ENCODE measurements at places on chromosomes 7 and 10.

DNA sequence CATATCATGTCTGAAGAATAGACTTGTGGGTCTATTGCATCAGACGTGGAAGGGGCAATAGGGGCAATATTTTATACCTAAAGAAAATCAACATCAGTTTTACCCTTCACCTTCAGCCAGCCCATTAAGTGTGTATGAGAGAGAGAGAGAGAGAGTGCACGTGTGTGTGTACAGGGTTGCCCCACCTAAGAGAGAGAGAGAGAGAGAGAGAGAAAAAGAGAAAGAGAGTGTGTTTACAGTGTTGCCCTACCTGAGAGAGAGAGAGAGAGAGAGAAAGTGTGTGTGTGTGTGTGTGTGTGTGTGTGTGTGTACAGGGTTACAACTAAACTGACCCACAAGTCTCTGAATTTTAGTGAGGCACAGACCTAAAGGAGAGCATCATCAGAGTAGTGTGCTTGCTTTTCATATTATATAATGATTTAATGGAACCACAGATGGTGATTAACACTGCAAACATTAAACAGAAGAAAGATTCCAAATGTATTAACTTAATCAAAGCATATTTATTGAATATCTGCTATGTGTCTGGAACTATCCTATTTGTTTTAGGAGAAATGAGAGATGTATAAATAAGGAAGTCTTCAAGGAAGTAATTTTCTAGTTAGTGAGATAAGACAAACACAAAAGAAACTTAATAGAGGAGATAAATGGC, 66.8 kb downstream of the CD36 start:
- no peak for DNase-seq

- no peak for DNase-seq
Observed at GRCh38 chr7:130216750-130217149, 9.1 kb downstream of the SSMEM1 start.

- no peak for DNase-seq
Observed at GRCh38 chr10:74871595-74872382, 45.4 kb downstream of the KAT6B start.

- no peak for DNase-seq
Observed at GRCh38 chr10:46318799-46319198, 32.0 kb downstream of the ANTXRL start.

DNA sequence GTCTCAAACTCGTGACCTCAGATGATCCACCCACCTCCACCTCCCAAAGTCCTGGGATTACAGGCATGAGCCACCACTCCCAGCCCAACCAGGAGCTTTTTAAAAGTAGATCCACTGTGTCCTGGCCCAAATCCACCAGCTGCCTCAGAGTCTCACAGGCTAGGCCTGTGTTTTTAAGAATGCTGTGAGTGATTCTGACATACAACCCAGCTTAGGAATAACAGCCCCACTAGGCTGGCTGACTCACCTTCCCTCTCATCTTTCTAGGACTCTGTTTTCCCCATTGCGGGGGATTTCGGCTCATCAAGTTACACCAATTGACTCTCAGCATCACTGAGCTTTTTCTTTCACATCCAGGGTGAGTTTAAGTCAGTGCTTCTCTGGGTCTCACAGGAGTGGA, 207.6 kb downstream of the SKIDA1 start:
- DNase-seq: no peak

- no peak for DNase-seq
Observed at GRCh38 chr7:139762886-139763285, 14.9 kb downstream of the HIPK2 start.

- DNase-seq: no peak
Observed at GRCh38 chr7:151924001-151924400, 32.2 kb upstream of the GALNTL5 start.

GRCh38 chr7:5139998-5140397, 50.0 kb upstream of the WIPI2 start:
- DNase-seq: no peak

DNA sequence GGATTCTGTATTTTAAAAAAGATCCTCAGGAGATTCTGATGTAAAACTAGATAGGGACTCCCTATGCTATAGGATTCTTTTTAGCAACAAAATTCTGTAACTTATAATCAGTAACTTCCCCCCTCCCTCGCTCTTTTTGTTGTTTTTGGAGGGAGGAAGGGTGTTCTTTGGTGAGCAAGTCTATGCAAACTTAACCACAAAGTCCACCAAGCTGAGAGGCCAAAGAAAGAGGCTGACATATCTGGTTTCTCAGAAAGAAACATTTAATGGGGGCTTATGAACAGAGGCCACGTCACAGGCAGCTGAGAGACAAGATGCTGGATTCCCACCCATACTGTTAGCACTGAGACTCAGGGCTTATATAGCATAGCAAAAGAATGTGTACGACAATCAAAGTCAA, 14.3 kb upstream of the ABCB5 start:
- no peak for DNase-seq

DNA sequence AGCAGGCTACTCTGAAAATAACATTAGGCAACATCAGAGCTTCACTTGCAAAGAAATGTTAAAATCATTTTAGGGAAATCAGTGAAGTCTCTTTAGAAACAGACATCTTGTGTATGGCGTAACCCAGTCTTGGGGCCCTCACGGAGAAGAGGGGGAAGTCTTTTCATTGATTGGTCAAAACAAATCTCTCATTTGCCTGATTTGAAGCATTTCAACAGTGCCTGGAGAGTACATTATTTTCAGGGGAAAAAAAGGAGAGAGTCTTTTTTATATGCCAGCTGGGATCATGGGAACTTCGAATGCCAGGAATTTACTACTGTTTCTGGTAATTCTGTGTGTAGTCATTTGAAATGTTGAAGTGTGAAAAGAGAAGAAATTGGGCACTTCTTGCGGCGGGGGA, 471.4 kb downstream of the PLXDC2 start:
- no peak for DNase-seq

GRCh38 chr7:20260223-20260622, 43.0 kb upstream of the MACC1 start:
- no peak for DNase-seq

DNA sequence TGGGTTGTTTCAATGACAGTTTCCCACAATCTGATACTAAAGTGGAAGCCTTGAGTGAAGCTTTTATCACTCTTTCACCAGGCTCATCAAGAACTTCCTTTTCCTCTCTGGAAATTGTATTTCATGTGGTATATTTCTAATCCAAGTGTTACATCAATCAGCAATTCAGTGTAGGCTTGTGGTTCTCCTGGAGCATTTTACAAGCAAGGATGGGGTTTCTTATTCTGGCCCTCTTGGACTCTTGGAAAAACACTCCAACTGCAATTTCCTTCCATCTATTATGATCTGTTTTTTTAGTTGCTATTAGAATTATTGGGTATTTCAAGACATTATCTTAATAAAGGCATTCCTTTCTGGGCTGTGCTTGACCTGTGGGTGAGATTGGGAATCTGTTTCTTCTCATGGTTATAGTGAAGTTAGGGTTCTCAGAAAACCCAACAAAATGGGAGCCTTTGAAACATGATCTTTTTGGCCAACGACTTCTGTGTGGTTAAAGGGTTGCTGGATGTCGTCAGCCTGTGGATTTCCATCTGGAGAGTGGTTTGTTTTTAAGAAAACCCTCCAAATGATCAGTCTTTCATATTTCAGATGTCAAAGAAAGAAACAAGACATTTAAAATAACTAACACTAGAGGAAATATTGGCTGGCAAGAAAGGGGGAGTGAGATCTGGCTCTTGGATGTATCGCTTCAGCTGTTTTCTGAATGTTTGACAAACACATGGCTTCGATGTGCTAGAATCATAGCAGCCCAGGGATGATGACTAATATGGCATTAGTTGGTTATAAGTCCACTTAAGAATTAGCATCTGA, 540.2 kb downstream of the LRMDA start:
- DNase-seq: no peak

DNA sequence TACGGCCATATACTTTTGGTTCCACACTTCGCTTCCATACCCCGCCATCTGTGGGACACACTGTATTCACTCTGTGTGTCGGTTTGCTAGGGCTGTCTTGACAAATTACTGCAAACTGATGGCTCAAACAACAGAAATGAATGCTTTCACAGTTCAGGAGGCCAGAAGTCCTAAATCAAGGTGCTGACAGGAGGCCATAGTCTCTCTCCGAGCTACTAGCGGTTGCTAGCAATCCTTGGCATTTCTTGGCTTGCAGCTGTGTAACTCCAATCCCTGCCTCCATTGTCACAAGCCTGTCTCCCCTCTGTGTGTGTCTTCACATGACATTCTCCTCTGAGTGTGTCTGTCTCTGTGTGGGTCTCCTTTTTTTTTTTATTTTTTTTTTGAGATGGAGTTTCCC, 28.9 kb upstream of the BMPR1A start:
- no peak for DNase-seq

DNA sequence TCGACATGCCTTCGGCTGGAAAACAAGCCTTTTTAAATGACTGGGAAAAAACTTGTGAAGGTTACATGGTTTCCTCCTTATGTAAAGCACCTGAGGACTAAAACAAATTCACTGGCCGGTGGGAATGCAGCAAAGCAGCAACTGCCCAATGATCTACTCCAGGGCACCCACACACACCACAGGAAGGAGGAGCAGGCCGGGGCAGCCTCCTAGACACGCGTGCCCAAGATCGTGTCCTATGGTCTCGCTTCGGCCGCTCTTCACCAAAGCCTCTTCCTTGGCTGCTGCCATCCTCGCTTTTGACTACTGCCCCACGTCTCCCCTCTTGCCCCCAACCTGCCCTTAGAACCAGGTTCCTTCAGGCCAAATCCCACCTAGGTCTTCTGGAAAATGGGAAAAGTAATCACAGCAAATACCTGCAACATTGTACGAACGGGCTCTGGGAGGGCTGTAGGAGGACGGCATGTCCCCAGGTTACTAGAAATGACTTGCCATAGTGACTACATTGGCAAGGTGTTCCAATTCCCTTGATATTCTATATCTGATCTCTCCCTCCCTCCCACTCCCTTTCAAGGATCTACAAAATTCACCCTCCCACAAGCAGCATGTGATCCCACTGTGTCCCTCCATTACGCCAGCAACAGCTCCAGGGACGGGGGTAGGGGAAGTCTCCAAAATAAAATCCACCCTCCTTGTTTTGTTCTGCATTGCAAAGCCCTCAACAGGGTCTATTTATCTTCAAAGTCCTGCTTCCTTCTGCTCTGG, 84.9 kb downstream of the RNF216 start:
- DNase-seq: no peak

GRCh38 chr7:1560620-1561031, 4.6 kb upstream of the TMEM184A start:
- no peak for DNase-seq

- DNase-seq: no peak
Observed at GRCh38 chr10:680146-680545, 9.3 kb downstream of the DIP2C start.

GRCh38 chr10:74643596-74643975, 182.8 kb upstream of the KAT6B start:
- no peak for DNase-seq

DNA sequence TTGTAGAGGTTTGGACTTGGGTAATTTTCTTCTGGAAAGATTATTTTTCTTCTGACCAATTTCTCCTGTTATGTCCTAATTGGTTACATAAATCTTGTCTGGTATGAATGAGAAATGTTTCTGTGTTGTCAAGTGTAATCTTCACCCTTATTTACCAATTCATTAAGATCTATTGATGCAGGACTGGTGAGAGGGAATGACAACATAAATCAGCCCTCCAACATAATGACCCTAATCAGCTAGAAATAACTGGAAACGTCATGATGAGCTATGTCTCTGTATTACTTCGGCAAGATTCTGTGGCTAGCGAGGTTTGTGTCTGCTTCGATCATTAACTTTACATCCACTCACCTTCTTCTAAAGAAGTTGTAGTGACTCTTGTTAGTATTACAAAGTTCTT, 3.5 kb downstream of the FOXP2 start:
- DNase-seq: no peak

- DNase-seq: no peak
Observed at GRCh38 chr7:41334071-41334862, 368.6 kb downstream of the INHBA start.

GRCh38 chr7:11642841-11643240, 189.2 kb downstream of the THSD7A start:
- DNase-seq: no peak

GRCh38 chr10:72037811-72038210, 50.5 kb downstream of the SPOCK2 start:
- no peak for DNase-seq

- no peak for DNase-seq
Observed at GRCh38 chr10:122181876-122182275, 89.2 kb upstream of the BTBD16 start.

- no peak for DNase-seq
Observed at GRCh38 chr10:99360934-99361333, 31.8 kb downstream of the CNNM1 start.

DNA sequence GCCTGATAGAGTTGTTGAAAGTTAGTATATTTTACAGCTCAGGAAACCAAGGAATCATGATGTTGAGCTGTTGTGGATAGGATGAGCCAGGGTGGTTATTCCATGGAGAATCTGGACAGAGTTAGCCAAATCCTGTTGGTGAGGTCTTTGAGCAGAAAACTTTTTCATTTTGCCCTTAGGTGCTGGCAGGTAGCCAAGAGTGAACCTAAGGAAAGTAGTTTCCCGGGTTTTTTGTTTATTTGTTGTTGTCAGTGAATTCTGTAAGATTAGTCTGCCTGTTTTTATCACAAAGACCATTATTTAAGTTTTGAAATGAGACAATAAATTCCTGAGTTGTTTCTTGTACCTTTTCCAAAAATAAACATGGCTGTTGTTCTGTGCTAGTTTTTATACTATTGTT, 61.0 kb downstream of the GALNT11 start:
- no peak for DNase-seq

- no peak for DNase-seq
Observed at GRCh38 chr7:130994378-130995115, 260.5 kb upstream of the KLF14 start.

GRCh38 chr7:66047426-66047825, 28.2 kb upstream of the ASL start:
- DNase-seq: no peak

GRCh38 chr10:124259139-124259825, 159.4 kb downstream of the OAT start:
- no peak for DNase-seq

DNA sequence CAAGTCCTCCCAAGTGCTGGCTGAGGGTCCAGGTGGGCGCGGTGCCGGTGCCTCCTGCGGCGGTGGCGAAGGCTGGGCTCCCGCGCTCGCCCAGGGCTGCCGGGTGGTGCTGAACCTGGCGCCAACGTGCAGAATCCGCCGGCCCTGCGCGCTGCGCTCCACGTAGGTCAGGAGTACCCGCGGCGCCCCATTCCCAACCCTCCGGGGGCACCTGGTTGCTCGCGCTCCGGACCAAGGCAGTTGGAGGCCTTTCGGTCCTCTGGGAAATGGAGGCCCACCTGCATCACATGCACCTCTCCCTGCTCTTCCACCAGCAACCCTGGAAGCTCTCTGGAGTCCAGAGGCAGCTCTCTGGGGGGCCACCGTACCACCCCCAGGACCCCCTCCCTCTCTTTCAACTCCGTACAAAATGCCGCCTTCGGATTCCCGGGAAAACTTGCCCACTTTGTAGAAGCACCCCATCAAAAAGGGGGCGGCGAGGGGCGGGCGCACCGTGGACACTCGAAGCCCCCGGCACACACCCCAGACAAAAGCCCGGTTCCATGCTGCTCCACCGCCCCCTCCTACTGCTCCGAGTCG, 745 bp downstream of the SLC16A9 start:
- DNase-seq: no peak

- DNase-seq: no peak
Observed at GRCh38 chr7:130917669-130918128, 183.7 kb upstream of the KLF14 start.

- DNase-seq: no peak
Observed at GRCh38 chr7:48643431-48644013, 280.8 kb upstream of the CDC14C start.

GRCh38 chr7:33276325-33276724, 147.0 kb downstream of the BBS9 start:
- no peak for DNase-seq

- no peak for DNase-seq
Observed at GRCh38 chr10:86439544-86439943, 72.9 kb upstream of the GRID1 start.

Data from stimulated activated CD4-positive, alpha-beta T cell treated with anti-CD3 and anti-CD28 coated beads, Interleukin-1b, Interleukin-23, amount 100 ng/mL, for 1 hour (primary cell).